ENCODE measurements at places on chromosomes 4 and X.

- no peak for DNase-seq
Observed at GRCh38 chr4:87005690-87006425, 71.0 kb downstream of the AFF1 start.

- no peak for DNase-seq
Observed at GRCh38 chr4:73725985-73726384, 14.4 kb upstream of the CXCL8 start.

- DNase-seq = no peak
Observed at GRCh38 chr4:158996669-158997074, 106.2 kb upstream of the RAPGEF2 start.

GRCh38 chr4:52914051-52914605 lies 52.0 kb downstream of the RASL11B start:
- DNase-seq = no peak

DNA sequence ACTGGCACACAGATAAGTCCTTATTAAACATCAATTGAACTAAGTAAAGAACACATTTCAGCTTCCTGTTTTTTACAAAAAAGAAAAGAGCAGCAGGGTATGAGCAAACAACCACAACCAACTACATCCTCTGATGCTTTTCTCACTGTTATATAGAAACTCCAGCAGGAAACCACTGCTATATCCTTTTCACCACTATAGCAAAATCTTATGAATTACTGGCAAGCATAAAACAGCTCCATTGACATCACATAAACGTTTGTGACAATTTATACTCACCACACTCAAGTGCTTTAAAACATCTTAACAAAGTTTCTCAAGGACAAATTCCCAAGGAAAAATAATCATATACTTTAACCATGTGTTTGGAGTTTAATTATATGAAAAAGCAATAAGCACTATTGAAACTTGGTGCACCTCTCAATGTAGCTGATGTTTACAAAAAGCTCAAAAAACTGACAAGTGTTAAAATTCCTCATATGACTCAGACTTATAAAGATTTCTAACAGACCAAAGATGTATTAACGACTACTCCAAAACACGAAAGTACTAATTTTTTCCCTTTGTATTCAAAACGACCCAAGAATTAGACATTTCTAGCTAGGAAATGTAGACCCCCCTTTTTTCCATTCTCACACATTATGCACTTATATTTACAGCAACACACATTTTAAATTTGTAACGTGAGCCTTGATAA lies 12.9 kb downstream of the GPRIN3 start:
- no peak for DNase-seq

GRCh38 chrX:27600686-27601085 lies 10.5 kb downstream of the DCAF8L2 start:
- DNase-seq = no peak

GRCh38 chr4:109708990-109709389 lies 5.7 kb upstream of the CASP6 start:
- DNase-seq = no peak

GRCh38 chr4:153676486-153676885 lies 7.6 kb upstream of the TLR2 start:
- no peak for DNase-seq
